ENCODE measurements at places on chromosomes 13 and 19. TPM values are rescaled to one million over a fixed set of nuclear protein-coding genes. Genes with fewer than 3 reads are reported as not detected.

TLE6 gene
- total RNA-seq: 10.4 TPM

DNA sequence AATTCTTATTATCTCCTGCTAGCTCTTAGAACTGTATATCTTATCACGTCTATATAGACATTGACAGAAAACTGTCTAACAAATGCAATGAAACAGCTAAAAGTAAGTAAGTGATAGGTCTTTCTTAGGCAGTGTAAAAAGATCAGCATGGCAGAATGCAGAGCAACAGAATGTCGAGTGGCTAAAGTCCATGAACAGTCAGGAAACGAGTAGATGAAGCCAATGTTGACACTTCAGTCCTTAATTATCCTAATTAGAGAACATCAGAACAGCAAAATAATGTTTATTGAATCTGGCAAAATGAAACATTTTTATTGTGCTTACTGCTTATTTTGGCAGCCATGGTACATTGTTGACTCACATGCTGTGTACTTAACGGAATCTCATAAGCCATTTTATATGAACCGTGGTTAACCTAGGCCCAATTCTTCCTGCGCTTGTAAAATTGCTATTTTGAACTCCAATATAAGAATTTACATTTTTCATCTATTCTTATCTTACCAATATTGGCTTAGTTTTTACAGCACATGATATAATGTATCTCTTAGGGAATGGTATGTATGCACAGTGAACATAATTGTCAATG, 748.1 kb downstream of the DACH1 start:
- no peak for DNase-seq

DNA sequence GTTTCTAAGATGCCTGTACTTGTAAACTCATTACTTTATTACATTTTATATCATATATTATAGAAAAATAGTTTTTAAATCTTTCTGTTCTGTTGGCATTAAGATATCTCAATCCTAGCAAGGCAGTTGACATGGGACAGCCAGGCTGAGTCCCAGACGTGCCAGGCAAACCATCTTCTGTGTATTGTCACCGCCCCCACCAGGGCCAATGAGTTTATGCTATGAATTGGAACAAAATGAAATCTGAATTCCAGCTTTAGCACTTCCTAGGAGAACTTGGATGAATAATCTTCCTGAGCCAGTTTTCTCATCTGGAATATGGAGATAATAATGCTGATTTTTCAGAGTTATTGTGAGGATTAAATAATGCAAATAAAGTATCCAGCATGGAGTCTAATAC, 79.9 kb upstream of the GSX1 start:
- peak; percentile 10 for DNase-seq

ZNF221 gene
- 1.0 TPM for total RNA-seq

DNA sequence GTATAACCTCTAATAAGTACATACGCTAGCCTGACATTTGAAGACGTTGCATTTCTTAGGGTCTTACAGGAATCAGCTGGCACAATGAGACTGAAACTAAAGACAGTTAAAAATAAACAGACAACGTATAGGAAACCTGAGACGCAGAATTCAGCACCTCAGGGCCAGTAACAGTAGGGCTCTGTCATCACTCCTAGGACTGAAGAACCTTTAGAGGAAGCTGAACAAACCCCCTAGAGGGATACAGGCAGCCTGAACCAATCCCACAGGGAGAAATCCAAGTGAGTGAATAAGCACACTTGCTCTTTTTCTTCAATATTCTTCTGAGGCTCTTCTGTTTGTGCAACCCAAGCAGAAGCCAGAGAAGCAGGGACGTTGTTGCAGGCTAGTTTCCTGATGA, 53.9 kb upstream of the KLHL1 start:
- DNase-seq: no peak

TRIP10 gene
- 108 TPM for total RNA-seq

Data from G401 (cell line).